Temporal lobe (tissue), 4 donors: ENCODE measurements at places on chromosomes 1 and 21. TPM values are rescaled to one million over a fixed set of nuclear protein-coding genes. Genes with fewer than 3 reads are reported as not detected.

The CRB1 gene
- 21.6 TPM for total RNA-seq

The OR10J1 gene
- not detected for total RNA-seq

The LRRC53 gene
- total RNA-seq = under 0.01 TPM

The AUNIP gene
- total RNA-seq = 0.98 TPM

The ZNF683 gene
- not detected for total RNA-seq

The RXRG gene
- 7.1 TPM for total RNA-seq

The TTC34 gene
- total RNA-seq = 0.25 TPM

The F13B gene
- total RNA-seq = not detected

The GLIS1 gene
- total RNA-seq = not detected

The MXRA8 gene
- 11.3 TPM for total RNA-seq

The WNT4 gene
- 3.4 TPM for total RNA-seq

The ITGB2 gene
- total RNA-seq = 3.4 TPM

The NCF2 gene
- total RNA-seq = 1.7 TPM

The MPL gene
- not detected for total RNA-seq

The ARHGAP30 gene
- total RNA-seq = 0.49 TPM

The ETNK2 gene
- 17.0 TPM for total RNA-seq

The TEX50 gene
- total RNA-seq = not detected

The PLA2G2D gene
- total RNA-seq = not detected

The JAM2 gene
- 28.0 TPM for total RNA-seq

The C1orf94 gene
- 0.25 TPM for total RNA-seq
